DMS 273 treated with DMSO at 0.1 percent for 48 hours (cell line): ENCODE measurements at places on chromosomes 16 and 17.

- no peak for DNase-seq
These were observed 22.0 kb downstream of the C16orf74 start for GRCh38 chr16:85728879-85729278.

DNA sequence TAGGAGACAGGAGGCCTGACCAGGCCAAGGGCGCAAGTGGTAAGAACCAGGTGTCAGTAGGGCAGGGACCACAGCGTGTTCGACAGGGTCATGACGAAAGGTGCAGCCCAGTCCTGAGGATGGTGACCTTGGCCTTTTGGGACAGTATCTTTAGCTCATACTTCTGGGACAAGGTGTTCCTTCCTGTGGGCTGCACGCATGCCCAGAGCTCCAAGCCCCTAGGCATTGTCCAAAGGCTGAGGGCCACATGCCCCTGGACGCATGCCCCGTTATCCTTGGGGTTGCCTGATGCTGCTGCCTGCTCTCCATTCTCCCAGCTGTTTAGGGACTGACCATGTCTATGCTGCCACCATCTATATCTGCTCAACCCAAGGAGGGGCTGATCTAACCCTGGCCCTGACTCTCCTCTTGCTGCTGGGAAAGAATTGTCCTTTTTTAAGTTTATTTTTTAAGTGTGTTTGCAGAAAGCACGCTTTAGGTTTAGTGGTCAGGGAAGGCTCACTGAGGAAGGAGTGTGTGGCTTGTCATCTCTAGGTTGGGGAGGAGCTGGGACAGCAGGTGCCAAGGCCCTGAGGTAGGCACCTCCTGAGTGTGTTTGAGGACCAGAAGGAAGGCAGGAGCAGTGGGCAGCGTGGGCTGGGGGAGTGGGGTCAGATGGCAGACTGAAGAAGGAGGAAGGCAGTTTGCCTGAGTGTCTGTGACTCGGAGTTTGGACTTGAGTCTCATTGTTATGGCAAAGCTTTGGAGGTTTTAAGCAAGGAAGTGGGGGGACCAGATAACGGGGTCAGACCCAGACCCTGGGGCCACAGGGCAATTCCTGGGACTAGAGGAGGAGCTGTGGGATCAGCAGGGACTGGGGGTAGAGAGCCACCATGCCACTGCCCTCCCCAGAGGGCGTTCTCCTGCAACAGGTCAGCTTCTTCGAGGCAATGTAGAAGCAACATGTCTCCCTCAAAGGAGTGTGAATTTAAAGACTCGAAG is 15.1 kb upstream of the CBX4 start:
- no peak for DNase-seq

DNA sequence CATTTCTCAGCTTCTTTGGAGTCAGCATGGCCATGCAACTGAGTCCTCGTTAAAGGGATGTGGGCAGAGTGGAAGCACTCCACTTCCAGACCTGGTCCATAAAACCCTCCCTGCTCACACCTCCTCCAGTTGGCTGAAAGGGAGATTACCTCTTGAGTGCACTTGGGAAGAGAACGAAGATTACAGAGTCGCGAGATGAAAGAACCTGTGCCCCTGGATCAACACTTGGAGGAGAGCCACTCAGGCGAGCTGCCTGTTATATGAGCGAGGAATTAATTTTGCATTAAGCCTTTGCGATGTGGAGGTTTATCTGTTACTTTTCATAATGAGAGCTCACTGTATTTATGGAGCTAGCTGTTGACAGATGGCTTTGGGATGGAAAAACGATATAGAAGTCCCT is 147.9 kb downstream of the MAF start:
- no peak for DNase-seq

GRCh38 chr17:33927732-33928133 is 327.4 kb upstream of the CCL2 start:
- DNase-seq = no peak

DNA sequence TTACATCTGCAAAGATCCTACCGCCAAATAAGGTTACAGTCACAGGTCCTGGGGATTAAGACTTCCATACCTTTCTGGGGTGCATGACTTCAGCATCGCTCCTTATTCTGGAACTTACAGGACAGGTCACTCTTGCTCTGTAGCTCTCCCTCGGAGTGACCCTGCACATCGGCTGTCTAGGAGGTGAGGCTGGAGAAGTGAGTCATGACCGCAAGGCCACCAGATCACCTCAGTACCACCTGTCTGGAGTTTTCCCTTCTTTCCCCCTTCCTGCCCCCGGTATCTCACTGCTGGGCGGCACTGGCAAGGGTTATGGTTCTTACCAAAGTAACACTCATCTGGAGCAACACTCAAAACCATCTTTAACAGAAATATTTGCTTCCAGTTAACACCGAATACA is 374.8 kb downstream of the SLC39A11 start:
- DNase-seq = no peak

DNA sequence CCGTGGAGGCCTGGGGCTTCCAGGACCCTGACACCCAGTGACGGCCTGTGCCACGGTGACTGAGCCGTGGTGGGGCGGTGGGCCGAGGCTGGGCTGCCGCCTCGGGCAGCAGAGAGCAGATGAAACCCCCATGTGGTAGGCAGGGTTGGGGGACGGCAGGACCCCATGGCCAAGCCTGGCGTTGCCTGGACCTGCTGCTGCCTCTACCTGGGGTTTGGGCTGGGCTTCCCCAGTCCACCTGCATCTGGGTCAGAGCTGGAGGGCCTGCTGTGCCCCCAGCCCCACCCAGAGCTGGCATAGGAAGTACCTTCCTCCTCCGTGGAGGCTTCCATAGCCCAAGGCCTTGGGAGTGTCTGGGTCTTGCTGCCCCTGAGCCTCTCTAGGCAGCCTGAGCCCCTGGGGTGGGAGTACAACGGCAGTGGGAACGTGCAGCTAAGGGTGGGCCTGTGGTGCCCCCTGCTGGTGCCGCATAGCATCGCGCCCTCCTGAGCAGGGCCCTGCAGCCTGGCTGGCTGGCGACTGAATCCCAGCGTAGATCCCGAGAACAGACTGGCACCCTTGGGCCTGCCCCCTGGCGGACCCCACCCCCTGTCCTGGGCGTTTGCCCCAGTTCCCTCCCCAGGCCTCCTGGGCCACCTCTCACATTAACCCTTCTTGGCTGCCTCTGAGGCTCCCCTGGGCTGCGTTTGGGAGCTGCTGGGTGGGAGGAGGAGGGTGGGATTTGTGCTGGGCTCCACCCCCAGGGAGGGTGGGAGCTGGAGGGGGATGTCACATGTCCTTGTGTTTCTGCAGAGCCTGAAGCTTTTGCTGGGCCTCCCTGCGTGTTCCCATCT is 12.6 kb upstream of the ATP6V0C start:
- DNase-seq = peak; percentile 30

- DNase-seq = no peak
These were observed 4.2 kb downstream of the CCL3 start for GRCh38 chr17:36085765-36086164.

DNA sequence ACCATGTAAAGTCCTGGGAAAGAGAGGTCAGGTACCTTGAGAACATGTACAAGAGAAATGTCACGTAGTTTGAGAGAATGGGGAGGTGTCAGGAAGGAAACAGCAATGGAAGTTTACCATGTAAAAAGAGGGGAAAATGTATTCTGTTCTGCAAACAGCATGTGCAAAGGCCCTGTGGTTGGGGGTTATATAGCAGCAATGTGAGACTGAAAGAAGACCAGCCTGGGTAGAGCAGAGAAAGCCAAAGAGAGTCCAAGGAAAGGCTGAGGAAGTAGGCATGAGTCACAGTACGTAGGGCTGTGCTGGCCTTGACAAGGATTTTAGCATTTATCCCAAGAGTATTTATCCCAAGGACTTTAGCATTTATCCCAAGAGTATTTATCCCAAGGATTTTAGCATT is 141.3 kb upstream of the CACNG3 start:
- no peak for DNase-seq

- no peak for DNase-seq
These were observed 26.4 kb downstream of the TMEM235 start for GRCh38 chr17:78257810-78258322.

DNA sequence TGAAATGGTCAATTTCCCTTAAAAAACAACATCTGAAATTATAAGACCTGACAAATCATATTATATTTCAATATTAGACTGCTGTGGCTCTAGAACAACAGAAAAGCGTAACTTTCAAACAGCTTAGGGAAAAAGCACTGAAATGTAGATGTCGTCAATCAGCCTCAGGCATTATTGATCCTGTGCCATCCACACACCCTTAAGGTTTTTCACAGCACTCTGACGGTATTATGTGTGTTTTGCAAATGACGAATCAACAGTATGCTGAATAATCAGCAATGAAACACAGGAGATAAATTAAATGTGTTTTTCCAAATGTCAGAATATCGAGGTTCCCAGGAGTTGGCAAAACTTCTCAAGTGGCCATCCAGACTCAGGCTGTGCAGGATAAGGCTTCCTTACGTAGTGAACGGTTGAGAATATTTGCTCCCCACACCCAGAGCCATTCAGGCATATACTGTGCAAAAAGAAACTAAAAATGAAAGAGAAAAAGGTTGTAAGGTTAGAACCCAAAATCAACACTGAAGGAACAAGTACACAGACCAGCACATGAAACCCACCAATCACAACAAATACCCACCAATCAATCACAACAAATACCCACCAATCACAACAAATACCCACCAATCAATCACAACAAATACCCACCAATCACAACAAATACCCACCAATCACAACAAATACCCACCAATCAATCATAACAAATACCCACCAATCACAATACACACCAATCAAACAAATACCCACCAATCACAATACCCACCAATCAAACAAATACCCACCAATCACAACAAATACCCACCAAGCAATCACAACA is 7.7 kb upstream of the MBTPS1 start:
- DNase-seq = no peak

DNA sequence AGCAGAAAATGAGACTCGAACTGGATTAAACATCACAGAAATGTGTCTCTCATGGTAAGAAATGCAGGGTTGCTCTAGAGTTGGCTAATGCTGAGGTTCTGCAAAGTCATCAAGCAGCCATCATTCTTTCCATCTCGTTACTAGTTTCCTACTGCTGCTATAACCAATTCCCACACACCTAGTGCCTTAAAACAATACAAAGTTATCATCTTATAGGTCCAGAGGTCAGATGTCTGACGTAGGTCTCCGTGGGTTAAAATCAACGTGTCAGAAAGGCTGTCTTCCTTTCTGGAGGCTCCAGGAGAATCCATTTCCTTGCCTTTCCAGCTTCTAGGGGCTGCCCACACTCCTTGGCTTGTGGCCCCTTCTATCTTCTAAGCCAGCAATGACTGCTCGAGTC is 118.6 kb downstream of the STX8 start:
- DNase-seq = no peak

- DNase-seq = no peak
These were observed 42.8 kb downstream of the CDK5R1 start for GRCh38 chr17:32529604-32530003.

DNA sequence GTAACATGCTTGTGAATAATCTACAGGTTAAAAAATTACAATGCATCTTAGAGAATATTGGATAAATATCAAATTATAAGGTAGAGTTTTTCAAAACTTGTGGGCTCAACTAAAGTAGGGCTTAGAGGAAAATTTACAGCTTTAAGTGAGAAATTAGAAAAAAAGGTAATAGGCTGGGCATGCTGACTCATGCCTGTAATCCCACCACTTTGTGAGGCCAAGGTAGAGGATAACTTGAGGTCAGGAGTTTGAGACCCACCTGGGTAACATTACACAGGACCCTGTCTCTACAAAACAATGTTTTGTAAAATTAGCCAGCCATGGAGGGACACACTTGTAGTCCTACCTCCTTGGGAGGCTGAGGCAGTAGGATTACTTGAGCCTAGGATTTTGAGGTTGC is 4.5 kb downstream of the ATF7IP2 start:
- DNase-seq = no peak

DNA sequence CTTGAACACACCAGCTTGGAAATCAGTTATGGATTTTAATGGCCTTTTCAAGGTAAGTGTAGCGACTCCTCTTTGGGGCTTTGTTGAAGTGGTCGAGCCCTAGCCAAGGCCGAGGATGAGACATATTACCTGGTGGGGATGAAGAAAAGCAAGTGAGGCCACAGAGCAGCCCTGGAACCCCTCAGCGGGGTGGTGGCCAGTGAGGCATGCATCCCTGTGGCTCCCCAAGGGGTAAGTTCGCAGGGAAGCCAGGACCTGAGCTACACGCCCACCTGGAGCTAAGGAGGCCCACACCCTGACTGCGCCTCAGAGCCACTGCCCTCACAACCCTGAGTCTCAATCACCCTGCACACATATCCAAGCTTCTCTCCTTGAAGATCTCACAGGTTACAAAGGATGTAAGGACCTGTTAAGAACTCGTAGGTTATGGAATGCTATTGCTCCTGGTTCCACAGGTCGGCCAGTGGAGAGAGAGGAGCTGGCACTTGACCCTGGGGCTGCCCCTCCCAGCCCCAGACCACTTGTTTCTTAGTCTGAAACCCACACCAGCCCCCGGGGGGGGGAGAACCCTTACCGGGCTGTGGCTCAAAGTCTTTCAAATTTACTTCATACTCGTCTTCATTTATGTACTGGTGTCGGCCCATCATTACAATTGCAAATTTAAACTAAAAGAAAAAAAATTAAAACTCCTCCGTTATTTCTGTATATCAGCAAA is 12.0 kb downstream of the LITAFD start:
- no peak for DNase-seq

DNA sequence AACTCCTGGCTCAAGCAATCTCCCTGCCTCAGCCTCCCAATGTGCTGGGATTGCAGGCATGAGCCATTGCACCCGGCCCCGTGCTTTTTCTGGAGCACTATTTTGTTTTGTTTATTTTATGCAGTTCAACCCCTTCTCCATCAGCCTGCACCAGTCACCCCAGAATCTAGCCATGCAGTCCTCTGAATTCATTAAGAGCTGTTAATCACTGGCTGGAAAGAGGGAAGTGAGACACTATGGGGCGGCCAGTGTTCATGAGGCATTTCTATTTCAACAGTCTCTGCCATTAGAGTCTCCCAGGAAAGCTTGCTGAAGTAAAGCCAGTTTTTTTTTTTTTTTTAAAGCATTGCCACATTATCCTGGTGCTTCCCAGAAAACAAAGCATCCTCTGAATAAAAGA is 1.7 kb downstream of the VWA3A start:
- no peak for DNase-seq

GRCh38 chr16:69886726-69887125 is 64.4 kb upstream of the CLEC18A start:
- no peak for DNase-seq
